ENCODE measurements at places on chromosomes 4 and X.

- no peak for DNase-seq
Observed at GRCh38 chrX:16516232-16516876, 133.6 kb upstream of the S100G start.

- DNase-seq, result no peak
Observed at GRCh38 chr4:2941138-2942036, 21.8 kb downstream of the NOP14 start.

- no peak for DNase-seq
Observed at GRCh38 chr4:55074386-55074785, 51.0 kb downstream of the KDR start.

GRCh38 chrX:38277136-38277535 is 50.2 kb downstream of the RPGR start:
- no peak for DNase-seq

DNA sequence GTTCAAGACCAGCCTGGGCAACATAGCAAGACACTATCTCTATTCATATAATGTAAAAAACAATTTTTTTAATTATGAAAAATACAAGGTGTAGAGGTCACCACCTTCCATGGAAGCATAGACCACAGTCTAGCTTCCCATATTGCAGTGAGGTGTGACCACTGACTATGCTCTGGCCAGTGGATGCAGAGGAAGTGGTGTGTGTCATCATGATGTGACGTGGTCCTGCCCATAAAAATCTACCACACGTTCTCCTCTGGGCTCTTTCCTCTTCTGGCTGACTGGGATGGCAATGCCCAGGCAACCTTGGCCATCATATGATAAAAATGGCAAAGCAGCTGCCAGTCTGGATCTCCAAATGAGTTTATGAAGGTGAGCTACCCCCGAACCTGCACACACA is 65.7 kb downstream of the RBM47 start:
- no peak for DNase-seq

DNA sequence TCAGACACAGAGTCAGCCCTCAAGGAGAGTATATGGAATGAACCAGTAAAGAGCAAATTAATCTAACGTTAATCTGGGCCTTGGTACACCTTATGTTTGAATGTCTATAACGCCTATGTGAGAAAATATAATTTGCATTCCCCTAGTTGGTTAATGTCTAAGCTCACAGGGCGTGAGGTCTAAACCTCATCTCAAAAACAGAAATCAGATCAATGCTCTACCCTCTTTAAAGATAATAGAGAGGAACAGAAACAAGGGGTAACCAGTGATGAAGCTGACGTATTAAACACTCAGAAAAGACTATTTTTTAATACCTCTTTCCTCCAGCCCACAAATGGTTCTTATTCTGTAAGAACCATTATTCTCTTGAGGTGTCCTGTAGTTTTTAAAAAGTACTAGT is 369.2 kb upstream of the NOCT start:
- DNase-seq, result no peak

GRCh38 chrX:45202171-45202570 is 1.5 kb upstream of the DIPK2B start:
- DNase-seq, result no peak

DNA sequence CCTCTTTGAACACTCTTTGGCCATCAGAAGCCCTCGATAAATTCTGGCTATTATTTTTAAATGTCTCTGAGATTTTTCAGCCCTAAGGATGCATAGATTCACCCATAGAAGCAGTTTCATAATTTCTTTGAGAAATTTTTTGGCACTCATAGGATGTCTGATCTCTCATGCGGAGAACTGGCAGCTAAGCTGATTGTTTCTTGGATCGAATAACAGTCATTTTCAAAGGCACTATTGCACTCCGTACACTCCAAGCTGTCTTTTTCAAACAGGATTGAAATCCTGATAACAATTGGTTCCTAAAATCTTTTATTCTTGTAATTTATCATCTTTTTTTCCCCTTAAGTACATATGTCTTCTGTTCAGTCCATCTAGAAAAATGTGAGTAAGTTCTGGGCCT is 411.9 kb downstream of the SPOCK3 start:
- DNase-seq, result no peak

DNA sequence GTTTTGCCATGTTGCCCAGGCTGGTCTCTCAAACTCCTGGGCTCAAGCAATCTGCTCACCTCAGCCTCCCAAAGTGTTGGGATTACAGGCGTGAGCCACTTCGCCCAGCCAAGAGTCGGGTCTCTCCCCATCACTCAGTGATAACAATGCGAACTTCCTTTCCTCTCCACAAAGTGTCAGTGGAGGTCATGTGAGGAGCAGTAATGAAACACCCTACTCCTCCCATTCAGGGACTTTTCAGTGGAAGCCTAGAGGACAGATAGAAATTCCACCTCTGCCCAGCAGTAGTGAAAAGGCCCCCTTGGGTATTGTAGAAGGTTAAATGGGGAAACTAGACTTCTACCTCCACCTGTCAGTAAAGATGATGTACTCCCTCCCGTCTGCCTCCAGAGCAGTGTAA is 141.9 kb upstream of the STK26 start:
- no peak for DNase-seq

DNA sequence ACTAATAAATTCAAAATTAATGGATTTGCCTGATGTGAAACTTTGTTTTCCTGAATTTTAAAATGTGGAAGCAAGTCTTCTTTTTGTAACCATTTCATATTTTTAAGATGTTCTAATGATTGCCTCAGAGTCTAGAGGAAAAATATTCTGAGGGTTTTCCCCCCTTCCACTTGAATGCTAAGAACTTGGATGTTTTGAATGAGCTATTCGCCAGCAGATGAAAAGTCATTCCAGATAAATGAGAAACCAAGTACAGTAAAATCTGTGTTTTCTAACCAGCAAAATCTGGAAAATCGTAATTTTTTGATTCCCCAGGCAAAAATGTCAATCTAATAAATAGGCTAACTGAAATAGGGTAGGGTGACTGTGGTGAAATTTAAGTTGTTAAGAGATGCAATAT is 45.6 kb downstream of the SLIT2 start:
- no peak for DNase-seq

GRCh38 chrX:13837290-13837745 is 20.4 kb upstream of the GPM6B start:
- no peak for DNase-seq

DNA sequence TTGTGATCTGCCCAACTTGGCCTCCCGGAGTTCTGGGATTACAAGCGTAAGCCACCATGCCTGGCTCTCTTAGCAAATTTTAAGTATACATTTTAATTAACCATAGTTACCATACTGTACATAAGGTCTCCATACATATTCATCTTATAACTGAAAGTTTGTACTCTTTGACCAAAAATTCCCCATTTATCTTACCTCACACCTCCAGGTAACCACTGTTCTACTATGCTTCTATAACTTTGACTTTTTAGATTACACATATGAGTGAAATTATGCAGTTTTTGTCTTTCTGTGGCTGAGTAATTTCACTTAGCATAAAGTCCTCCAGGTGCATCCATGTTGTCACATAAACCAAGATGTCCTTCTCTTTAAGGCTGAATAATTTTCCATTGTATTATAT is 17.4 kb downstream of the C4orf51 start:
- DNase-seq, result no peak

- no peak for DNase-seq
Observed at GRCh38 chr4:120844528-120844921, 78.0 kb downstream of the PRDM5 start.

GRCh38 chr4:14293582-14293981 is 666.1 kb upstream of the BOD1L1 start:
- DNase-seq, result no peak

GRCh38 chr4:29927895-29928294 is 792.3 kb upstream of the PCDH7 start:
- DNase-seq, result no peak

GRCh38 chrX:119474615-119475388 is 6.6 kb downstream of the SLC25A5 start:
- no peak for DNase-seq

DNA sequence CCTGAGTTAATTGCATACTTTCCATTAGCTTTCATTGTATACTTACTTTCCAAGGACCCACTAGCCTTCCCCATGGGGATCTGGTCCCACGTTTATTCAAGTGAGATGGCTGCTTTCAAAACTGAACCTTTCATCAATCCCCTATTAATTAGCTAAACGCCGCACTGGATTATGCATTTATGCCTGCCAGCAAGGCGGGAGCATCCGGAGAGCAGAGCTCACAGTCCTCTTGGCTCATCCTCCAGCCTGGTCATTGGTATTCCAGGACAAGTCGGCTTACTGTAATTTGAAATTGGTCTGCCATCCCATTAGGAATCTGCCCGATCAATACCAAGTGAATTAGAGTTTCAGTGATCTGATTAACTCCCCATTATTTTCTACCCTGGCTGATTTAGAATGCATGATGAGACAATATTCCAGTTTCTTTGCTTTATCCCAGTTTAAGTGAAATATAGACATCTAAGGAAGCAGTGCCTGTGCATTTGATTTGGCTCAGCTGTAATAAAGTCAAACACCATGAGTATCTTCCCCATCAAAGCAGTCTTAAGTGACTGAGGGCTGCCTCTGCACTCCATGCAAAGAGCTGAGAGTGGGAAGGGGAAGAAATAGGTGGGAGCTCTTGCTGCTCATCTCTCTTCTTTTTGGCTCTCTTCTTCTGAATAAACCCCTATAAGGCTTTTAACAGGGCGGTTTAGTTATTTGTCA is 411.4 kb downstream of the GPAT3 start:
- DNase-seq, result no peak

DNA sequence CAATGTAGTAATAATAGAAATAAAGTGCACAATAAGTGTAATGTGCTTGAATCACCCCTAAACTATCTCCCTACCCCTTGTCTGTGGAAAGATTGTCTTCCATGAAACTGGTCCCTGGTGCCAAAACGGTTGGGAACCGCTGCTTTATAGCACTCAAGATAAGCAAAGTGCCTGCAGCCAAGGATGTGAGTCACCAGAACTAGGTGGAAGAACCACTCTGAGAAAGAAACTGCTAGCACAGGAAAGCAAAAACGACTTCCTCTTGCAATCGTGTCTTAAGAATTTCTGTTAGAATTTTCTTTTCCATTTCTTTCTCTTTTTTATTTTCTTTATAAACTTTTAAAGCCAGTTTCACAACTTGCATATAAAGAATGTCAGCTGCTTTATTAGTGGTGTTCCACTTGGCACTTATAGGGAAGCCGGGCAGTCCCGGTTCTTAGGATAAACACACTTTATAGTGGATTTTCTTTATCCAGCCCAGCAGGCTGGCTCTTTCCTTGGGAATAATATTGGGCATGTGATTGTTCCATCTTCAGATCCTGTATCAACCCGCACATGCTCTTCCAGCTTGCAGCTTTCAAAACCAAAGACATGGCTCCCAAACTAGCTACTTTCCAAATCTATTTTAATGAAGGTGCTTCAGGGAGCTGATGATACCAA is 32.3 kb upstream of the CXCL8 start:
- DNase-seq, result no peak

DNA sequence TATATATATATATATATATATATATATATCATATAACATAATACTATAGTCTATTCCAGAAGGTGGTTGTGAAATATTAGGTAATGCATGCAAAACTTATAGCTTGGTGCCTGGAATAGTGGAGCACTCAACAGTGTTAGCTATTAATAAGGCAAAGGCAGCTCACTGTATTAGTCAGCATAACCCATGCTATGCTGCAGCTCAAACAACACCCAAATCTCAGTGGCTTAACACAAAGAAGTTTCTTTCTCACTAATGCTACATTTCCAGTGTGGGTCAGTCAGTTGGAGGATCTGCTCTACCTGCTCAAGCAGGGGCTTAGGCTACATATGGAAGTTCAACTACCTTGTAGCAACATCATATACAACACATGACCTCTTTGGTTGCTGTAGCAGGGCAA is 5.2 kb upstream of the RPGR start:
- no peak for DNase-seq

DNA sequence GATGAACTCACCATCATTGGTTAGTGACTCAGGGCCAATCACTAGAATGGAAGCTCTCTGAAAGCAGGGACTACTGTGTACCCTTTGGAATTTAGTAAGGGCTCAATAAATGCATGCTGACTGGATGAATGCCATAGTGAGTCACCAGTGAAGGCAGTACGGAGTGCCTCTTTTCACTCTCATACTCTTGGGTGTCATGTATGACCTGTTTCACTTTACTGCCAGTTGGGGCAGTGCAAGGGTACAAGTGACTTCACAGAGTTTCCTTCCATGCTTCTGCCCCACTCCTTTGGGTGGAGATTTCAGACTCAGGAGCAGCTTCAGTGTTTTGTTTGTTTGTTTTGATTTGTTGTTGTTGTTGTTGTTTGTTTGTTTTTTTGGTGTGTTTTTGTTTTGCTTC is 57.7 kb downstream of the SOX3 start:
- DNase-seq, result no peak

DNA sequence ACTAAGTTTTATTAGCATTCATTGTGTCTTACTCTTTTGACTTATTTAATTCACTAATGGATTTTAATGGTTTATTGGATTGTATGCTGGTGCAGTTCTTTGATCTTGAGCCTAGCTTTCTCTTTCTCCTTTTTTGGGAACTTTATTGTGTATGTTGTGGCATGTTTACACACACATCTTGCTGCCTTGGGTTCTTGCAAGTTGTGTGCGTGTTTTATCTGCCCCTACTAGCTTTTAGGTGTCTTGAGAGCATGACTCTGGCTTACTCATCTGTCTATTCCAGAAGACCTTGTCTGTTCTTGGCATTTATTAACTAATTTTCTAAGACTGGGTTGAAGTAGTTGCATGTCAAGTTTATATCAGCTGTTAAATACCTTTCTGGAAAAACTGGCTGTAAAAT is 2.7 kb downstream of the TMEM165 start:
- DNase-seq, result no peak

- DNase-seq, result no peak
Observed at GRCh38 chr4:189364032-189364449, 576.6 kb upstream of the FRG1 start.

GRCh38 chrX:435536-436122 is 48.9 kb upstream of the PPP2R3B start:
- DNase-seq, result no peak

GRCh38 chrX:132631579-132632232 is 142.9 kb upstream of the MBNL3 start:
- no peak for DNase-seq

DNA sequence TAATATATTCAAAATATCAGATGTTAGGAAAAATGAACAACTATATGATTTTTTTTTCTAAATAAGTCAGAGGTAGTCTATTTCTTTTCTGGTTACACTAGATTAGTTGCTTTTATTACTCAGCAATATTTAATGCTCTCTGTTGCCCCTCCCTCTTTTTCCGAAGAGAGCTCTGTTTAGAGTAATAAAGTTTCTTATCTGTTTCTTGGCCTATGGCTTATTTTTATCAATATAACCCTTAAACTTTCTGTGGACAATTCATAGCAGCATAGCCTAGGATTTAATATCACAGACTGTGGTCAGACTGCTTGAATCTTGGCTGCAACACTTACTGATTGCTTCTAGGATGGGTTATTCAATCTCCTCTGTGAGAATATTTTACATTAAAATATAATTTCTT is 2315.4 kb upstream of the AGA start:
- DNase-seq, result no peak

GRCh38 chr4:85722807-85723206 is 247.9 kb downstream of the ARHGAP24 start:
- DNase-seq, result no peak

GRCh38 chr4:1730532-1731135 is 9.3 kb downstream of the TACC3 start:
- DNase-seq, result no peak
